ENCODE measurements at places on chromosomes 2 and 18. TPM values are rescaled to one million over a fixed set of nuclear protein-coding genes. Genes with fewer than 3 reads are reported as not detected.

ATP6V1B1 gene
- total RNA-seq, result not detected

DNA sequence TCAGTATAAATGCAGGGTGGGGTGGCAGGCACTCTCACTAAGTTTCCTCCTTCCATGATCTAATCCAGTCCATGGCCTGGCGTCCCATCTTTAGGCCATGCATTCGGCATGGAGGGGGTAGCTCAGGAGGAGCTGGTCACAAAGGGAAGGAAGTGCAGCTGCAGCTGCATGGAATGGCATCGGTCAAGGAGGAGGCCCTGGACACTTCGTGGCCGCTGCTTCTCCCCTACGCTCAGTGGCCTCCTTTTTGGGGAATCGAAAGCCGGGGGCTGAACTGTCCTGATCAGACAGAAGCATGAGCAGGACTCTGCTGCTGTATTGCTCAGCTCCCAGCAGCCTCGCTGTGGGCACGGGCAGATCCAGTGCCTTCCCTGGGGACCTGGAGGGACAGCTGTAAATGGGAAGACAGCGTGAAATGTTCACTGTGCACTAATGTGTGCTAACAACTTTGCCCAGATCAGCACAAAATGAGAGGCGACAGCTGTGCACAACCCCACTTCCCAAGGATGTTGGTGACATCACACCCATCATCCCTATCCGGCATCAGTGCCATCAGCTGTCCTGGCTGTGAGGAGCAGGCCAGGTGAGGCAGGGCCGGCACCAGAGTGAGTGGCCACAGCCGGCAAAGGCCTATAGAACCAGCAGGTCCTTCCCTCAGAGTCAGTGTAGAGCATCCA, 520.1 kb upstream of the RAB6C start:
- DNase-seq, result no peak

DNA sequence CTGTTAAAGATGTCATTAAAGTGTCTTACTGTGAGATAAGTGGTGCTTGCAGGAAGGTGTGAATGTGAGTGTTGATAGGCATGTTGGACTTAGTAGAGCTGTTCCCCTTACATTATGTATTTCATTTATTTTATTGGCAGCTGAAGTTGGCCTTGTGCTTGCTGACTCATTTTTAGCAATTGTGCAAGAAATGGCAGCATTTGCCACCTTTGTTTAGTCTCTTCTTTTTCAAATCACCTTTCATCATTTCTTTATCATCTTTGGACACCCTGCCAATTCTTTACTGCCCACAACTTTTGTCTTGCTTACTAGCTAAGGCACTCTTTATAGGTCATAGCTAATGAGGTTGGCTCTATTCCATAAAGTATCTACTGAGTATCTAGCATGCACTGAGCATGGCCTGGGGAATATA, 130.3 kb upstream of the LYPD6 start:
- DNase-seq, result no peak

GRCh38 chr2:200033929-200034328, 78.5 kb downstream of the MAIP1 start:
- DNase-seq, result no peak

CRACDL gene
- total RNA-seq, result 0.12 TPM

DNA sequence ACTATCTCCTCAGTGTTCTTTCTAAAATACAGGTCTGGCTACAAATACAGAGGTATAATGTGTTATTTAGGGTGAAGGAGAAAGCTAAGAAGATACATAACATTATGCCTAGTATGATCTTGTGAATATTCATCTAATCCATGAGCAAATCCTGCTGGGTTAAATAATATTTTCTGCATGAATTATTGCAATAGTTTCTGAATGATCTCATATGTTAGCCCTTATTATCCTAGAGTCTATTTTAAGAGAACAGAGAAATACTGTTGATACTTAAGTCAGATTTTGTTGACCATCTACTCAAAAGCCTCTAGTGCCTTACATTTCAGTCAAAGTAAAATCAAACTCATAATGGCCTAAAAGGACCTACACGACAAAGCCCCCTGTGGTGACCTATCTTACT, 382.3 kb downstream of the FIGN start:
- DNase-seq, result no peak

DCDC2C gene
- not detected for total RNA-seq

- DNase-seq, result no peak
Observed at GRCh38 chr2:40820319-40820718, 368.4 kb upstream of the SLC8A1 start.

- no peak for DNase-seq
Observed at GRCh38 chr18:34281290-34281689, 56.6 kb upstream of the NOL4 start.

GRCh38 chr18:23227726-23228070, 92.4 kb downstream of the CABLES1 start:
- DNase-seq, result no peak

SLC11A1 gene
- 4.2 TPM for total RNA-seq

- DNase-seq, result no peak
Observed at GRCh38 chr2:145410086-145410485, 890.2 kb upstream of the ZEB2 start.

DNA sequence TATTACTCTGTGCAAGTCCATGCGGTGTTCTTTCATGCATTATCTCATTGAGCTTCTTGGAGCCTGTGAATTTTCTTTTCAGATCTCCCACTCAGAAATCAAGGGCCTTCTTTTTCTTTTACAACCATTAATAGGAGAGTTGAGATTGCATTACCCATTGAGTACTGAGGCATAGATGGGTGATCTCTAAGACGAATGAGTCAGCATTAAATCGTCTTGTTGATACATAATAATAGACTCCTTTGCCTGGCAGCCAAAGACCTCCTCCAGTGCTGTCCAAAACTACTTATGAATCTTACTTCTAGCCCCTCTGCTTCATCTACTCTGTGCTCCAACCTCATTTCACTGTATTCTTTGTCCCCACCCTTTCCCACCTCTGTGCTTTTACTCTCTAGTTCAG, 180.5 kb downstream of the AGPS start:
- no peak for DNase-seq

GRCh38 chr2:64657411-64657810, 3.7 kb upstream of the SERTAD2 start:
- DNase-seq, result no peak

REEP1 gene
- 1.1 TPM for total RNA-seq

GRCh38 chr2:129766374-129766993, 213.0 kb upstream of the RAB6C start:
- DNase-seq, result no peak

DNA sequence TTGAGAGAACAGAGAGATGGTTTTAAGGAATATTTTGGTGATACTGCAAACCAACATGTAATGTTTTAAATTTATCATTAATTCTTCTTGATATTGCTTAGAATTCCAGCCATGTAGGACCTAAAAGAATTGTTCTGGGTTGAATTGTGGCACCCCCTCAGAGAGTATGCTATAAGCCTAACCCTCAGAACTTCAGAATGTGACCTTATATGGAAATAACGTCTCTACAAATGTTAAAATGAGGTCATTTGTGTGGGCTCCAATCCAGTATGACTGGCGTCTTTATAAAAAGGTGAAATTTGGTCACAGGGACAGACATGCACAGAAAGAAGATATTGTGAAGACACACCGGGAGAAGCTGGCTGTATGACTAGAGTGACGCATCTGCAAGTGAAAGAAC, 193.6 kb downstream of the NRXN1 start:
- DNase-seq, result no peak

MC5R gene
- not detected for total RNA-seq

DNA sequence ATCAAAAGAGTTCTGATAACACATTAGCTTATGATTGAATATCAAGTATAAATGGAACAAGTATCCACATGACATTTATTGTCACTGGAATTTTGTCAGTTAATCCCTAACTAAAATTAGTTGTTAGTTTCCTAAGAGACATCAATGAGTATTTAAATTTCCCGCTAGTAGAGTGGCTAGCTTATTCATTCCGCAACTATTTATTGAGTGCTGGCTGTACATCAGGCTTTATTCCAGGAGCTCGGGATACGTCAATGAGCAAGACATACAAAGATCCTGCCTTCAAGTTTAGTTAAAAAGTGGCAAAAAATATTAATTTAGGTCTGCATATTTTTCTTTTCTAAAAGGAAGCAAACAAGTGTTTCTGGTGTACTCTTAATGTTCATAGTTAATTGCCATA, 59.3 kb downstream of the PRKRA start:
- DNase-seq, result no peak

- DNase-seq, result no peak
Observed at GRCh38 chr2:13009027-13009642, 292.4 kb downstream of the TRIB2 start.

GRCh38 chr2:219722276-219722879, 94.9 kb downstream of the SLC4A3 start:
- no peak for DNase-seq

DSG1 gene
- 0.29 TPM for total RNA-seq

DNA sequence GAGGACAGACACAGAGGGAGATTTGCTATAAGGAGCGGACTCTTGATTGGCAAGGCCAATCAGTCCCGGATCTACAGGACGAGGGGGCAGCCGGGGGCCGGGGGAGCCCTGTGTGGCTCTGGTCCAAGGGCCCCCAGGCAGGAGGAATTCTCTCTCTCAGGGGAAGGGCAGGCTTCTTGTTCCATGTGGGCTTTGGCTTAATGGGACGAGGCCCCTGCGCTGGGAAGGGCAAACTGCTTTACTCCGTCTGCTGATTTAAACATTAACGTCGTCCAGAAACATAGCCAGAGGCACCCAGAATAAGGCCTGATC, 75.9 kb downstream of the TMEM18 start:
- no peak for DNase-seq

DNA sequence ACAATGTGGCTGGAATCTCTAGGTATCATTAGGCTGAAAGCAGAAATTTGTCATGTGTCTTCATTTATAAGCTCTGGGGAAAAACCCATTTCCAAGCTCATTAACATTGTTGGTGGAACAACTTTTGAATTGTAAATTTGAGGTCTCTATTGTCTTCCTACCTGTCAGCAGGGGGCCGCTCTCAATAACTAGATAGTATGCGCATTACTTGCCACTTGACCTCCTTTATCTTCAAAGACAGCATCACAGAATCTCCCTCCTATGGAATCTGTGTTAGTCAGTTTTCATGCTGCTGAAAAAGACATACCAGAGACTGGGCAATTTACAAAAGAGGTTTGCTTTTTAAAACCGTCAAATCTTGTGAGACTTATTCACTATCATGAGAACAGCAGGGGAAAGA, 223.1 kb downstream of the CALCRL start:
- no peak for DNase-seq

DNA sequence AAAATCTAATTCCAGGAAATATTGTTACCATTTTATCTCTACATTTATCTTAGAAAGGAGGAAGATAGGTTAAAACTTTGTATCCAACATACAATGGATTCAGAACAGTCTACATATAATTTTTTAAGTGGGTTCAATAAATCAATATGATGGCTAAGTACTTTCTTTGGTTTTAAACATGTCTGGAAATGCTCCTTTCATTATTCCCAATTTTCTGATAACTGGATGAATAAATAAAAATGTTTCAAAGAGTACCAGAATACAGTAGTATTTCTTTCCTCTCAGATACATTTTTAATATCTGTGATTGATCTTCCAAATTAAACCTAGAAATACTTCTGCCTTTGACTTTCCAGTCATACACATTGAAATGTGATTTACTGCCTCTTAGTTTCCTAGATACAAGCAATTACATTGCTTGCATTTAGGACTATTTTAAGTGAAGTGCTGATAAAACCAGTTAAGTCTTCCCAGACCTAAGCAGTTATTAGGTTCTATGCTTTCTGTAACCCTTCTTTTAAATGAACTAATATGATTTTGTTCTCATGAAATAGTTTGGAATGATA, 283.5 kb downstream of the CCDC178 start:
- DNase-seq, result no peak

GRCh38 chr18:71237641-71238040, 948.8 kb downstream of the SOCS6 start:
- no peak for DNase-seq

ANTXR1 gene
- total RNA-seq, result 3.7 TPM
